ENCODE measurements at places on chromosomes 2 and 18.

DNA sequence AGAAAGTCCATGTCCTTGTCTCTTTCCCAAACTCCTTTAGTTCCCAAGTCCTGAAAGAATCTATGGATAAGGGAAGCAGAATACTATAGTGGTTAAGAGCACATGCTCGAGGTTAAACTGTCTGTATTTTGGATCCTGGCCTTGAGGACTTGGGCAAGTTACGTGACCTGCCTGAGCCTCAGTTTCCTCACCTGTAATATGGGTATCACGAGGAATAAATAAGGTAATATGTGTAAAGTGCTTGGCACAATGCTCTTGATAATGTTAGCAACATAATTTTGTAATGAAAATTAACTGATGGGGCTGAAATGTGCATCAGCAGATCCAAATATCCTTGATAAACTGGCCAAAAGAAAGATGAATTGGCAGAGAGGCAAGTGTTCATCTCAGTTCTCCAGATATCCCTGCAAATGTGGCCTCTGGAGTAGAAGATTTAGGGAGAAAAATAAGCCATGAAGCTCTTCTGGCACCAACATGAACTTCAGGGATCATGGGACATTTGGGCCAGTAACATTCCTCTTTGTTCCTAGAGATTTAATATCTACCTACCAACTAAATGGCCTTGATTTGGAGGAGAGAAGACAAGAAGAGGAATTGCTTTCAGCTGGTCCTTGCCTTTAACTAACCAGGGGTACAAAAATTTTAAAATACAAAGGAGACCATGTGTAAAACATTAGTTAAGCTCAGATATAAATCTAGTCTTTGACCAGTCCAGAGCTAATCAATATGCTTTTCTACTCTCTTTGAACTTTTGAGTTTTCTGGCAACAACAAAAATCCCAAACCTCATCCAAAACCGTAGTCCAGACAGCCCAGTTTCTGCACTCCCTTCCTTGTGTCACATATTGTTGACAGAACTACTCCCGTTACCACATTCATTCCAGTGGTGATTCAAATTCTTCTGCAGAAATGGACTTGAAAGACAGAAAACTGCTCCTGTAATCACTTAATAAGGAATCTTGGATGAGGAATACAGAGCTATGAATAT, 52.7 kb upstream of the EML4 start:
- peak; percentile 92 for DNase-seq

GRCh38 chr2:54492335-54492734, 36.2 kb downstream of the SPTBN1 start:
- DNase-seq = no peak

GRCh38 chr18:53191634-53192033, 851.6 kb downstream of the DCC start:
- DNase-seq = no peak

DNA sequence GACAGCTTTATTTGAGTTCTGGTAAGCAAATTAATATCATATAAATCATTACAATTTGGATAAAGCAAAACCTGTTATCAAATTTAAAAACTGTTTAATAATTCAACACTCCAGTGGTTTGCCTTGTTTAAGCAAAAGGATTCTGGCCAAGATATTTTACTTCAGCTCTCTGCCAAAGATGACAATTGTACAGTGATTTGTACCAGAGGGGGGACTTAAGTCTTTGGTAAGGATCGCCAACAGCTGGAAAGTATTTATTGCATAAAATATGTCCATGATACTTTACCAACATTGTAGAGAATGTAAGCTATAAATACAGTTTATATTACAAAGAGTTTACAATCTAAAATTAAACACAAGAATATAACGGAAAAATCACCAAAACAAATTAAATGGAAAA, 13.8 kb downstream of the PREPL start:
- peak; percentile 12 for DNase-seq

- no peak for DNase-seq
Observed at GRCh38 chr2:28423856-28424605, 31.4 kb downstream of the FOSL2 start.

- no peak for DNase-seq
Observed at GRCh38 chr18:53795061-53795460, 429.4 kb downstream of the MBD2 start.

DNA sequence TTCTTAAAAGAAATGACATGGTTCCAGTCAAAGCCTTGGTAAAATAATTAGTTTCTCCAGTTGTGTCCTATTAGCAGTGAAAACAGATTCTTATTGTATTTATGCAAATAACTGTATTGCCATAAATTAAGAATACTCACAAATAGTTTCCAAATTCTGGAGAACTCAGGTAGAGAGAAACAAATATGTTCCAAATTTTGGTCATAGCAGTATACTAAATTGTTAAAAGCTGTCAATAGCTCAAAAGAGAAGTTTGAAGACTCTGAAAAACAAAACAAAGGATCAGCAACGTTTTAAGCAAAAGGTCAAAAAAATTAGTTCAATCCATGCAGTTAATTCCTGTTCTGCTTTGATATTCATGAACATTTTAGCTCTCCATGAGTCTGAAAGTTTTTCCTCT, 25.5 kb downstream of the ELMOD3 start:
- DNase-seq = no peak

- DNase-seq = no peak
Observed at GRCh38 chr2:165239856-165240515, 772 bp downstream of the SCN2A start.

GRCh38 chr2:36729067-36729466, 32.6 kb downstream of the VIT start:
- DNase-seq = peak; percentile 34

DNA sequence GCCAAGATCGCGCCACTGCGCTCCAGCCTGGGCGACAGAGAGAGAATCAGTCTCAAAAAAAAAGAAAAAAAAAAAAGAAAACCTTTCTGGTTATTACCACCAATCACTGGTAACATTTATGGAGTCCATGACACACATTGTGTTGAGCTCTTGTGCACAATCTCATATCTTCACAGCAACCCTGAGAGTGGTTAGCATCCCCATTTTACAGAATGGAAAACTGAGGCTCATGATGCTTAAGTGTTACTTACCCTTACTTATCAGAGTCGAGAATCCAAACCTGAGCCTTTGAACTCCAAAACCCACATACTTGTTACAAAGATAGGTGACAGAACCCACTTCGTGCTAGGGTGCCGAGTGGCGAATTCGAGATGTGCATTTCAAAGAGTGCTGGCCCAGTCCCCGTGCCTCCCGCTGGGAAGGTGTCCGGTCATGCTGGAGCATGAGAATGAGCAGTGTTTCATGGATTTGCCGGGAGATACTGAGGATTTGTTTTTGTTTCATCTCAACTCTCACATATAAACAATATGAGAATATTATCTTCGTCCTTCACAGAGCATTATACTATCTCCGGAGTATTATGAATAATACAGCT, 50.9 kb downstream of the CYP27C1 start:
- DNase-seq = no peak

DNA sequence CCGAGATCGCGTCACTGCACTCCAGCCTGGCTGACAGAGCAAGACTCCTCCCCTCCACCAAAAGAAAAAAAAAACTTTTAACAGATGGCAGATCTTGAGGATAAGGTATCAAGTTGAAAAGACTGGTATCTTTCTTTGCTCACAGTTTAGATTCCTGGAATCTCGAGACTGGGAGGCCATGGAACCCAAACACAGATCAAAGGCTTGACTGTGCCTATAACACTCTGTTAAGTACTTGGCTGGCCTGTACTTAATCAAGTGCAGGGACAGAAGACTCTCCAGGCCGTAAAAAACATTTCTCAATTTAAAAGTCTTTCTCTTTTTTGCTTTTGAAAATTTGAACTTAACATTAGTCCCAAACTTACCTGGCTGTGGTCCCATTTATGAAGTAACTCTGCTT, 107.1 kb upstream of the ZNF516 start:
- no peak for DNase-seq

DNA sequence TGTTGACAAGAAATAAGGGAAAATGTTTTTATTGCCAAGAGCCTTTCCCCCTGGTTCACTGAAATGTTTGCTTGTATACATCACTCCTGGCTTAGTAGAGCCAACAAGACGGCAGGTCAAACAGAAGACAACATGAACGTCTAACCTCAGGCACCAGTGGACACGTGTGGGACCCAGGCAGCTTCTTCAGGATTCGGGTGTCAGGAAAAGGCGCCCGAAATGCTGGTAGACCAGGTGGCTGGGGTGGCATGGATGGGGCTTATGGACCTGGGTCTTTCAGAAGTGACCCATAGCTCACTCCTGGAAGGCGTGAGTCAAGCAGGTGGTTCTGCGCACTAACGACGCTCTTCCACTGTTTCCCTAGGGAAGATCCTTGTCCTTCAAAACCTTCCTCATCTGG, 23.3 kb upstream of the NFATC1 start:
- DNase-seq = no peak

Measured in AG10803 (cell line).